ENCODE measurements at places on chromosomes 11 and 22.

- no peak for DNase-seq
These were observed 39.1 kb downstream of the MED15 start for GRCh38 chr22:20546541-20546950.

DNA sequence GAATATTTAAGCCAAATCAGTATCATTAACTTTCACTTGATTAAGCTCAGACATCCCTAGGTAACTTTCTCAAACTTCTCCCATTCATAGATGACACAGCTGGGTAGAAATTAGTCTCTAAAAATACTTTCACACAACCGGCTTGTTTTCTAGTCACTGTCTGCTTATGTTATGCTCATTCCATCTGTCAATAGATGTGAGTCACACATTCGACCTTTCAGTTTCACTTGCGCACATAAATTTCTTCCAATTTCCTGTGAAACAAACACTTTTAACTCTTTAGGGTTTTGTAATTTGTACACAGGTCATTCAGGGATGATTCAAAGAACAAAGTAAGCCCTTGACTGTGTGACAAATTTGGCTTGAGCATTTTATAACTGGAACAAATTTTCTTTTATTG lies 723.0 kb downstream of the KCNA4 start:
- DNase-seq: no peak

DNA sequence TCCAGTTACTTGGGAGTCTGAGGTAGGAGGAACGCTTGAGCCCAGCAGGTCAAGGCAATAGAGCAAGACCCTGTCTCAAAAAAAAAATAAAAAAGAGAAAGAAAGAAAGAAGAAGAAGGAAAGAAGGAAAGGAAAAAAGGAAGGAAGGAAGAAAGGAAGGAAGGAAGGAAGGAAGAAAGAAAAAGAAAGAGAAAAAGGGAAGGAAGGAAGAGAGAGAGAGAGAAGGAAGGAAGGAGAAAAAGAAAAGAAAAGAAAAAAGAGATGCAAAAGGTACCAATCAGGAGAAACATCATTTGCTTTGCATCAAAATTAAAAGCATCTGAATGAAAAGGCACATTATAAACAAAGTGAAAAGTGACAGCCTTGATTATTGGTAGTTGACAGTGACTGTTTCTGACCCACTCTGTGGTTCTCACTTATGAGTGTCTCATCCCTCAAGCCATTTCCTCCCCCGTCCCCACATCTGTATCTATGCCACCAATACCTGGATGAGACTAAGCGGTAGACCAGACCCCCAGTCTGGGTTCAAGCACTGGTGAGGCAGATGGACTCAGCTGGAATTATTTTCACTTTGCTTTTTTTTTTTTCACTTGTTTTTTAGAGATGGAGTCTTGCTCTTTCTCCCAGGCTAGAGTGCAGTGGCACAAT lies 33.0 kb upstream of the XBP1 start:
- DNase-seq: no peak

DNA sequence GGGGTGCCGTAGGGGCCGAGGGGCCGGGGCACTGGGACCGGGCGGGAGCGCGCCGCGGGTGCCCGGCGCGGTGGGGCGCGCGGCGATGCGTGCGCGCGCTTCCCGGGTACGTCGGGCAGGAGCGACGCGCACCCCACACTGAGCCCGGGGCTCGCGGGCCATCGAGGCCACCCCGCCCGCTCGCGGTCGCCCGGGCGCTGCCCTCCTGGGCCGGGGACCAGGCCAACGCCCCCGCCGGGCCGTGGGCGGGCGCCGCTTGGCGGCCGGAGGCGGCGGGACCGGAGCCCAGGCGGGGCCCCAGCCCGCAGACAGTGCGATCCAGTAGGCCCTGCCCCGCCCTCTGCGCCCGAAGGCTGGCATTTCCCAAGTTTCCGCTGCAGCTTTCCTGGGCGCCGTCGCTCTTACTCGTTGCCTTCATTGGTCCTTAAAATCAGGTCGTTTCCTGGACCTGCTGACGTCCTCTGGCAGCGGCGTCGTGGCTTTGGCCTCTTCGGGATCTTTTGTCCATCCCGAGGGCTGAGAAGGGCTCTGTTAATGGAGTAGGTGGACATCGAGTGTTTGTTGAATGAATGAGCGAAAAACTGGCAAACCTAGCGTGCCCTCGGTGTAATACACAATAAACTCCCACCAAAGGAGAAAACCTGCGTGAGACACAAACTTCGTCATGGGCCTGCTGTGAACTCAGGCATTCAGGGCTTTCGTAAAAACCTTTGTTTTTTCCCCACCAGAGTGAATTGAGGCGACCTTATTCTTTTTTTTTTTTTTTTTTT lies 638 bp downstream of the PARVA start:
- no peak for DNase-seq

DNA sequence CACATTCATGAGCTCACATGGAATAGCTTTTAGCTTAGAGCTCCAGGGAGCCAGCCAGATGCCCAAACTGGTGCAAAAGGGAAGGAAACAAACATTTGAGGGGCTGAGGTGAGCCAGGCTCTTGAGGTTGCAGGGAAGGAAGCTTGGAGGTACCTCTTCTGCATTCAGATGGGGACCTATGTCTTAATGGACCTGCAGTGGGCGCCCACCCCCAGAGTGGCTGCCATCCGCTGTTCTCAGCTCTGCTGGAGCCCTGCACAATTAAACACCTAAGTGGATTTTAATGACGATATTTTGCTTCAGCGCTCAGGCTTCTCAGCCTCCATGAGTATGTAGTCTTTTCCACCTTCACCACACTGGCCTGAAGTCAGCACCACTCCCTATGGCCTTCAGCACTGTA lies 100.8 kb downstream of the LDLRAD3 start:
- DNase-seq: no peak

DNA sequence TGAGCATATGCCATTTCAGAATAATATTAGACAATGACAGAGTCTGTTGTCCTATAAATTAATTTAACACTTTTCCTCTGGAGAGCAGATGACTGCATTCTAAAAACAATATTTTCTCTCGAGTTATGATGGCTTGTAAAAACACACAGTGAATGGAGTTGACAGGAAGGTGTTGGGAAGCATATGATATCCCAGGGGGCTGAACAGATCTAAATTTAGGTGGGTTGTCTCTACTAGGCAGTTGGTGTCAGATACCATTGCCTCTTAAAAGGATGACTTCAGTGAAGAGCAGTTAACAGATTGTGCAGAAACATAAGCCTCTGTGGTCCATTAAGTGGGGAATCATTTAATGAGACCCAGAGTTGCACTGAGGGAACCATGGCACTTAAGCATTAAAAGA lies 30.7 kb downstream of the SVIP start:
- DNase-seq: no peak

Measured in stimulated activated CD8-positive, alpha-beta memory T cell treated with anti-CD3 and anti-CD28 coated beads, Interleukin-4, amount 100 ng/mL, for 1 hour (primary cell).